ENCODE measurements at places on chromosomes 2 and 18.
A peak's percentile ranks its signal among the peaks of the same experiment; 100 is the strongest.

DNA sequence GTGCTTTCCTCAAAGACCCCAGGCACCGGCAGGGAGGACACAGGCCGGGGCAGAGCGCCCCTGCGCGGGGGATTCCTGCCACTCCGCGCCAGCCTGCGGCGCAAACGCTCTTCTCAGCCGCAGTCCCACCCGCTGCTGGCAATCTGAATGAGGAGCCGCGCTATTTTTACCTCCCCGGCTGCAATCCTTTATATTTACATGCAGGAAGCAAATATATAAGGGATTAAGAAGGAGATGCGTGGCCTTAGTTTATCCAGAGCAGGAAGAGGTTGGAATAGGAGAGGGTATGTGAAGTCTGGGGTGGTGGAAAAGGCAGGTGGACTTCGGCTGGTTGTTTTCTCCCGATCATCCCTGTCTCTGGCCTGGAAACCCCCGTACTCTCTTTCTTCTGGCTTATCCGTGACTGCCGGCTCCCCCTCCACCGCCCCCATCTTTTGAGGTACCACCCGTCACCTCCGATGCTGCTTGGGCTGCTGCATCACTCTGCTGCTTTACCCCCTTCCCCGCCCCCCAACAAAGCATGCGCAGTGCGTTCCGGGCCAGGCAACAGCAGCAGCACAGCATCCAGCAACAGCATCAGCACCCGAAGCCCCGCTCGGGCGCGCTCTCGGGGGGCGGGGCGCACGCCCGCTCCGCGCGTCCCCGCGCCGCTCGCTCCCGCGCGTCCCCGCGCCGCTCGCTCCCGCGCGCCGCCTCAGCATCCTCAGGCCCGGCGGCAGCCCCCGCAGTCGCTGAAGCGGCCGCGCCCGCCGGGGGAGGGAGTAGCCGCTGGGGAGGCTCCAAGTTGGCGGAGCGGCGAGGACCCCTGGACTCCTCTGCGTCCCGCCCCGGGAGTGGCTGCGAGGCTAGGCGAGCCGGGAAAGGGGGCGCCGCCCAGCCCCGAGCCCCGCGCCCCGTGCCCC, at the start of gene ADAM23:
Gene ADAM23 (plus strand): TSS at position 700 of the 902 bp plus-strand sequence. CDS start 335 bp downstream, outside the sequence.
- DNase-seq = no peak

DNA sequence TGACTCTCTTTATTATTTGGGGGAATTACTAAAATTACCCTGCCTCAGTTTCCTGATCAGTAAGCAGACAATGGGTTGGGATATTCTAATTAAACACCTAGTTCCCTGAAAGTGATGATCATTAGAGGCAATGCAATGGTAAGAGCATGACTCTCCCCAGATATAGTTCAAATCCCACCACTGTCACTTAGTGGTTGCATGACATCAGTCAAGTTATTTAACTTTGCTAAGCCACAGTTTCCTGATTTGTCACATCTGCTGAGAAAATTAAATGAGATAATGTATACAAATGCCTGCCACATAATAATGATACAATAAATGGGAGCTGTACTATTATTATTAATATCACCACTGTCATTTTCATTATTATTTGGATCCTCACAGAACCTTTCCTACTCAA, 29.9 kb downstream of the ZEB2 start:
- DNase-seq = no peak

- no peak for DNase-seq
These were observed 51.0 kb downstream of the MOGAT1 start for GRCh38 chr2:222722327-222722946.

DNA sequence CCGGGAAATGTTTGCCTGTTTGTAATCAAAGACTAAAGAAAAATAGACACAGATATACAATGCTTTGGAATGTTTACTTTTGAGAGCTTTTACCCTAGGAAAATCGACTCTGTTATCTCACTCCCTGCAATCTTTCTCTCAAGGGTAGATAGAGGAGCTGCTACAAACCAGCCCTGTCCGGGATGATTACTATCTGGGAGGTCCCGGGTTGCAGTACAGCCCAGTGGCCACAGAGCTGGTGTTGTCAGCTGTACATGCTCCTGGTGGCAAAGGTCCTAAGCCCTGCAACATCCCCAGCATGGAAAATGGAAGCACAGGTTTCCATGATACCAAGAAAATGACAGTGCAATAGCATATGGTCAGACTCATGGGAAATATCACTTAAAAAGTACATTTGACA, 570.5 kb upstream of the SOX11 start:
- no peak for DNase-seq

GRCh38 chr2:168182550-168183249, 64.7 kb downstream of the STK39 start:
- DNase-seq = no peak

DNA sequence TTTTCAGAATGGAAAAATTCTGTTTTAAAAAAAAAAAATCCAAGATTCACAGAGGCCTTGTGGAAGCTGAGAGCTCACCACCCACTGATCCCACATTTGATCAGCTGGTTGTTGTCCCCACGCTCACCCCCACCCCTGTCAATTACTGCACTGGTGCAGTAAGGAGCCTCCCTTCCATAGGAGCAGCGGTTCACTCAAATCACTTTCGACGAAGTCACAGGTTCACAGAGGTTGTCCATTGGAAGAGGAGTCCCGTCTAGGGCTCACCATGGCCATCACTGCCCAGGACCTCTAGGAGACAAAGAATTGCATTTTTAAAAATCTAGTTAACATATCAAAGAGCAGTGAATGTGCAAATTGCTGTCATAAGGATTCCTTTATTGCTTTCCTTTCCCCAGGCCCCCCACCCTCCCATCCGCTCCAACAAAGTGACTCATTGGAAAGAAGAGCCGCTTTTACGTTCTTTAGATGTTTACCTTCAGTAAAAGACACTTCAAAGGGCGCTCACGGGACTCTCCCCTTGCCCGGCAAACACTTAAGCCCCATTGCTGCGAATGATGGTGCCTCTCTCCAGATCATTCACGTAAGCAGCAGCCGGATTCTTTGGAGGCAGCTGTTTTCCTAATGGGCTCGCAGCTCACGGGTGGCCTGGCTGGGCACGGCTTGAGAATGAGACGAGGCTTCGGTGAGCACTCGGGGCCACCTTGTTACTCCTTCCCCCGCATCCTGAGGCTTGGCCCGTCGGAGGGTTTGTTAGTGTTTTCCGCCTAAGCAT, 165.5 kb upstream of the SALL3 start:
- DNase-seq = no peak

DNA sequence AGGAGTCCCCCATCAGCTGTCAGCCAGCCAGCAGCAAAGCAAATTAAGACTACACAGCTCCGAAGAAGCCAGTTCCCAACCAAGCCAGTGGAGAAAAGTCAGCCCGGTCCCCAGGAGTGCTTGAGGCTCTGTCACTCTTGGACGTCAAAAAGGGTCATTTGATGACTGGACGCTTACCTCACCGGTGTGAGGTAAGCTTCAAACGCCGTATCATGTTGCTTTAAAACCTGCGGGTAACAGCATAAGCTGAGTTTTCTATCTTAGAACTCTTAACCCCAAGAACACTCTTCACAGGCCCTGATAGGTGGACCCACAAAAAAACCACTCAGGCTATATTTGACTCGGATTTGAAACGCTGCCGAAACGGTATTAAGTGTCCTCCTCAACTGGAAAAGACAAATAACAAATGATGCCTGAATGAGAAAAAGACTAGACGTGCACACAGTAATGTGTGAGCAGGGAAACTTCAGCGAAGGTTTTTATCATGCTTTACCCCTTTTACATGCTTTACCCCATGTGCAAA, 682 bp upstream of the LNPK start:
- DNase-seq = no peak

DNA sequence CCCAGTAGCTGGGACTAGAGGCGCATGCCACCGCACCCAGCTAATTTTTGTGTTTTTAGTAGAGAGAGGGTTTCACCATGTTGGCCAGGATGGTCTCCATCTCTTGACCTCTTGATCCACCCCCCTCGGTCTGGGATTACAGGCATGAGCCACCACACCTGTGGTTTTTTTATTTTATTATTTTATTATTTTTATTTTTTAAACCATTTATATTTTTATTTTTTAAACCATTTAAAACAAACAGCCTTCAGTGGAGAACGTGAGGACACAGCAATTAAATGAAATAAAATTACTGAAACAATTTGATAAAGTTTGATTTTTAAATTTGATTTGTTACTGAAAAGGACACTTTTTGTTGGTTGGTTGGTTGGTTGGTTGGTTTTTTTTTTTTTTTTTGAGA, 181.0 kb downstream of the AGAP1 start:
- no peak for DNase-seq

DNA sequence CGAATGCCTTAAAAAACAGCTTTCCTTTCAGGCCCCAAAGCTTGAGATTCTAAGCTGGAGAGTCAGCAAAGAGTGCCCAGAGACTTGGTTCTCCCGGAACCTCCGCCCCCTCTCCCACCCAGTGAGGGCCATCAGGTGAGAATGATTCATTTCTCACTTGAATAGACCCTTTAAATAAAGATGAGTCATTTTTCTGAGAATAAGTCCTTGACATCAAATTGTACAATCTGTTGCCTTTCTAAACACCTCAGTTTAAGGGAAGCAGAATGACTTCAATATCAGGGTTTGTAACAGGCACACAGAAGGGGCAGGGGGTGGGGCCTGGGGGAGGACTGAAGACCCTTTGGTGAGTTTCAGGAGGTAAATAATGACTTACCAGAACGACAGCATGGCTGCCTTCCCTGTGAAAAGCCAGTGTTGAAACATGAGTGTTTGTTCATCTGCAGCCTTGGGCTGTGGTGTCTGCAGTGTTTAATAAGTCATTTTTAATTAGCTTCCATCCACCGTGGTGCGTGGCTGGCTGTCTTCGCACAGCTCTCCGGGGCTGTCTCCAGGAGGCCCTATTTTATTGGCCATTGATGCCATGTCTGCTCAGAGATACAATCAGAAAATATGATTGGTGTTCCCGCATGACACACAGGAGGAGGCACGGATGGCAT, 134.9 kb upstream of the ZNF236 start:
- DNase-seq = no peak

- no peak for DNase-seq
These were observed 204.5 kb upstream of the LRATD1 start for GRCh38 chr2:14428056-14428455.

DNA sequence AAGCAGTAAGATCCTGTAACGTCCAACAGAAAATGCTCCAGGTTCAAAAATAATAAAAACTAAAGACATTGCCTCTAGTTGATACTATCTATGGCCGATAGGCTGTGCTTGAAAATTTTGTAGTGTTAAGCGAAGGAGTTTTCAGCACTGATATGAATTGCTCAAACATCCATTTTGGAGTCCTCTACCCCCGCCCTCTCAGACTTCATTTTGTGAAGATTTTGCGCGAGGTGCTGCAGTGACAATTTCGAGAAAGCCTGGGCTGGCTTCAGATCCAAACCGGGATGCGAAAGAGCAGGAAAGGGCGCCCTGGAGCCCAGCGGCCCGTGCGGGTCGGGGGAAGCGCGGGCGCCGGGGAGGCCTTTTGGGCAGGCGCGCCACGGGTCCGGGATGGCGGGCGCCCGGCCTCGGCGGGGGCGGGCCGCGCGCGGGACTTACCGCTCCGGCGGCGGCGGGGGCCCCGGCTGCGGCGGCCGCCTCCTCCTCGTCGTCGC, 1.8 kb downstream of the SP3 start:
- DNase-seq = peak; percentile 33

DNA sequence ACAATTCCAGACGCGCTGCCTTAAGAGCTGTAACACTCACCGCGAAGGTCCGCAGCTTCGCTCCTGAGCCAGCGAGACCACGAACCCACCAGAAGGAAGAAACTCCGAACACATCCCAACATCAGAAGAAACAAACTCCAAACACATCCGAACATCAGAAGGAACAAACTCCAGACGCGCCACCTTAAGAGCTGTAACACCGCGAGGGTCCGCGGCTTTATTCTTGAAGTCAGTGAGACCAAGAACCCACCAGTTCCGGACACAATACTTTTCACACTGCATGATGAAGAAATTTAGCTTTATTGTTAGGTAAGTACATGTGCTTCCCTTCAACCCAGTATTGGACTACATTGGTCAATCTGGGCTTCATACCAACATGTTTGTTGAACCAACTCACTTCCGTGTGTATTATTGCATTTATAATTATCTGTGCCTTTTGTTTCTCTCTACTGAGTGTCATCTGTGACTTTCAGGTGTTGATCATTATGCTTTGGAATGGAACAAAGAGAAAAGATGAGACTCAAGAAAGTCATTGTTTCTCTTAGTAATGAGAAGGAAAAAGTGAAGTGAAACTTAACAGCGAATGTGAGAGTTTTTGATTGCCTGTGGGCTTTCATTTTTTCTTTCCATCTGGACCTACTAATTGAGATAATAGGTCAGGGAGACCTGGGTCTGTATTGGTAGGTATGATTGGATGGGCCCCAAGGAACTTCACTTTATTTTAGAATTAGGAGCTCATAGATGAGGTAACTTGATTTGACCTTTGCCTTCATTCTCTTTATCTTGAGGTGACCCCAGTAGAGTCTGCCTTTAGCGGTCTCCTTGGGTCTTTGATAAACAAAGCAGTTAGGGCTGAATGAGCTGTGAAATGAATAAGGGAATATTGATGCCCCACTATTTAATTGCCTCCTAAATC, 76.1 kb upstream of the CAVIN2 start:
- no peak for DNase-seq

DNA sequence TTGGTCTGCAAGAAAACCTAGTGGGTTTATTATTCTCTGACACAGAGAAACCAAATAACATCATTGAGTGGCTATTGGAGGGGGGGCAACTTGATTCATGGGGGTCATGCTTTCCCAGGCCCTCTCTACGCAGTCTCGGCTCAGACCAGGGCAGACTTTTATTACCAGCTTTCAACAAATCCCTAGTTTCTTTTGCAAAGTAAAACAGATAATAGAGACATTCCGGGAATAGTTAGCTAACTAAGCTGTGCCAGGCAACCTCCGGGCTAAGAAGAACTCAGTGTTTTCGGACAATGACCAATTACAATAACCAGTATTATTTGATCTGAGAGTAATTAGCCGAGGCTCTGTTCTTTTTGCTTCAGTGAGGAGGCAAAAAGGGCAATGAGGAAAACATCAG, 66.3 kb downstream of the CDK15 start:
- DNase-seq = no peak

DNA sequence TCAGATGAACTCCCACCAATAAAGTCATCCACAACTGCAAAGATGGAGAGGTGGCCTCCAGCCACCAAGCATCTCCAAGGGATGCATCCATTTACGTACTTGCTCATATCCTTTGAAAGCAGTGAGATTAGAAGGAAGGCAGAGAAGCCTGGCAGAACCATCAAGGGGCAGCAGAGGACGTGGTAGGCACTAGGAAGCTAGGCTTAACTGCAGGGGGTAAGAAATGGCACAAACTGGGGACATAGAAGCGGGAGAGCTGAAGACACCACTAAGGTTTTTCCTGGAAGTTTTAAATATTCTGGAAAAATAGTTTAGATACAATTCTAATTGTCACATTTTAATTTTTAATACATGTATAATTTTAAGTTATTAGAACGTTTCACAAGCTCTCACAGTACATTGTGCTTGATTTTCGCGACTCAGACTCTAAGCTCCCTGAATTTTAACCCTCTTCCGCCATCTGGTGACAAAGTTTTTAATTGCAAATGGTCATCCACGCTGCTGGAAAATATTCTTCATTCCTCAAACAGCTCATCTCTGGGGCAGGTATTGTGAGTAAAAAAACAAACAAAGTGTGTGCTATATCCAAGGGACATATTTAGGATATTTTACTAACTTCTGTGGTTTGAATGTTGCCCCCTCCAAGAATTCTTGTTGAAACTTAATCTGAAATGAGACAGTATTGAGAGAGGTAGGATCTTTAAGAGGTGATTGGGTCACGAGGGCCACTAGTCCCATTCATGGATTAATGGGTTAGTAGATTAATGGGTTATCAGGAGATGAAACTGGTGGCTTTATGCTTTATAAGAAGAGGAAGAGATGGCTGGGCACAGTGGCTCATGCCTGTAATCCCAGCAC, 1.6 kb upstream of the PSTPIP2 start:
- DNase-seq = no peak

- no peak for DNase-seq
These were observed 1049.3 kb upstream of the CDH2 start for GRCh38 chr18:29226213-29226612.
